ENCODE measurements at places on chromosomes 5 and 9.

GRCh38 chr9:91120200-91120599 is 241.5 kb downstream of the AUH start:
- no peak for DNase-seq

DNA sequence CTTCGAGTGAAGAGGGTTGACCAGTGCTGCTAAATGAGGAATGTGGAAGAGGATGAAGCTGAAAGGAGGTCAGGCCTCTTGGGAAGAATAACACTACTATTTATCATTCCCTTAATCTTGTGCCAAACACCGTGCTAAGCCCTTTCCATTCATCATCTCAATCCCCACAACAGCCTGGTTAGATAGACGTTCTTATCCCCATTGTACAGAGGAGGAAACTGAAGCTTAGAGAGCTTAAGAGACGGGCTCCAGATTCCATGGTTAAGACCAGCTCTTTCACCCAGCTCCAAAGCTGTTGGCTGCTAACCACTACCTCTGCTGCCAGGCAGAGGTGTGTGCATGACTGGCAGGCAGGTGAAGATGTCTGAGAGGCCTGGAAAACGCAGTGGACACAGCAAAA is 868 bp upstream of the EPB41L4B start:
- no peak for DNase-seq

- DNase-seq: no peak
Measured at GRCh38 chr9:125529589-125530515, 177.2 kb downstream of the MAPKAP1 start.

DNA sequence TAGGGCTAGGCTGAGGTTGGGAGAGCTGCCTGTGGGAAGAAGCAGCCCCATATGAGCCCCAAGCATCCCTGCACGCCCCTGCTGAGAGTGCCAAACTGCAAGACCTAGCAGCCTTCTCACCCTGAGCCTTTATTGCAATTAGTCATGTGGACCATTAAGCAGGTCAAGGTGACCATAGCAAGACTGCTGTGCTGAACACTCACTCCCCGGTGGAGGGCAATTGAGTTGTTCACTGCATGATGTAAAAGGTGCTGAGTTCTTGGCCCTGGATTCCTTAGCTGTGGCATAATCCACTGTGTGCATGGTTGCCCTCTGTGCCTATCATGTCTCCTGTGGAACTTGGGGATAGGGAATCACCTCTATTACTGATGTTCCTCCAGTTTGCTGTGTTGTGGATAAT is 131.1 kb downstream of the FOXD1 start:
- DNase-seq: no peak

DNA sequence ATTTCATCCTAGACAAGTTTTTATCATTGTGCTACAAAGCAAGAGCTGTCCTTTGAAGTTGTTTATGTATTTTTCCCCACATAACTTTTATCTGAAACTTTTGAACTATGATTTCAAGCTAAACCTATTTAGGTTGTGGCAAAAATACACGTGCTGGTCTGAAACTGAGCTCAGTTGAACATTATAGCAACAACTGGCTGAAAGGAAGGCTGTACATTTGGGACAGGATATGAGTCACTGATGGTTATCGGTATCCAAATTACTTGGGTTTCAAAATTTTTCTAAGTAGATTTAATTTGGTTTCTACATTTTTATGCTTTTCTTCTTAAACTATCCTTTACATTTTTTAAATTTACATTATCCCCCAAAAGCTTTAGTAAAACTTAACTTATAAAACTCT is 627.3 kb upstream of the NUDT12 start:
- DNase-seq: no peak

DNA sequence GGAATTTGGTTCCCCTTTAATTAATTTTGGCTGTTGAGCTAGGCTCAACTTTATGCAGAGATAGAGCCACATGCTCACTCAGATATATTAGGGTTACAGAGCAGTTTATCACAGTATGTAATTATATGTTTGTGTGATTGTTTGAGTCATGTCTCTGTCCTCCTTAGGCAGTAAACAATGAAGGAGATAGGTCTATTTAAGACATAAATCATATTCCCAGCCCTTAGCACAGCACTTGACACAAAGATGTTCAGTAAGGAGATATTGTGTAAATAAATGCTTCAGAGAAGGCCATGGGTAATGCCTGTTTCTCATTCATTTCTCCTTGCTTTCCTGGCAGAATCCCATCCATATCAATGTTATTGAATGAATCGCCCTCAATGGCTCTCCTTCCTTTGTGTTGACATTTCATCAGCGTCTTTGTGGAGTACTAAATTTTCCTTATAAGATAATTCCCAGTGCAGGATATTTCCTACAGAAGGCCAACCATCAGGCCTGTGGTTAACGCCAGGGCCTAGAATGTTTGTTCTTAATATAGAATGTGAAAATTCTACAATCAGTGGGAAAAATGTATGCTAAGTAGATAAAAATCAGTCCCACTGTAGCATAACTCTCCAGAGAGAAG is 408.0 kb downstream of the EBF1 start:
- DNase-seq: no peak

DNA sequence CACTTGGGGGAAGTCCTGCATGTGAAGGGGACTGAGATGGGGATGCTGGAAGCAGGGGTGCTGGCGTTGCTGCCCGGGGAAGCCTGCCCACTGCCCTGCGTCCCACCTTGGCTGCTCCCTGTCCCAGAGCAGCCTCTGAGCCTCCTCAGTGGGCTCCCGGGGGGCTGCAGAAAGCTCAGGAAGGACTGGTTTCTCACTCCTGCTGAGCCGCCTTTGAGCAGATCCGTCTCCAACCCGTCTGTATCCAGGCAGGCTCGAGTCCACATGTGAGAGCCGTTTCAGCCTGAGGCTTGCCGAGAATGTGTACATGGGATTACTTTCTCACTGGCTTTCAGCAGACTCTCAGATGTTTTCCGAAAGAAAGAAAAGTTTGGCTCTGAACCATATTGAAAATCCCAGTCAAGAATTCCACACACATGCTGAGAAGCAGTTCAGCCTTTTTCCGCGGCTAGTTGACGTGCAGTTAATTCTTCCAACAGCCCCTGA is 95.3 kb upstream of the COL5A1 start:
- DNase-seq: no peak

GRCh38 chr9:132994410-132995120 is 16.1 kb downstream of the GFI1B start:
- no peak for DNase-seq

DNA sequence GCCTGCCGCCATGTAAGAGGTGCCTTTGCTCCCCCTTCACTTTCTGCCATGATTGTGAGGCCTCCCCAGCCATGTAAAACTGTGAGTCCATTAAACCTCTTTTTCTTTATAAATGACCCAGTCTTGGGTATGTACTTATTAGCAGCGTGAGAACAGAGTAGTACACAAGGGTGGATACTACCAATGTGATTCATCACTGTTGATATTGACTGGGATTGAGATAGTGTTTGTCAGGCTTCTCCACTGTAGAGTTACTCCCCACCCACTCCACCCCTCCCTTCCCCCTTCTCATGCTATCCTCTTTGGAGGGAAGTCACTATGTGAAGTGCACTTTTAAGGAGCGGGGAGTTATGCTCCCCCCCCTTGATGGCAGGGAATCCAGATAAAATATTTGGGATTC is 11.4 kb upstream of the CRHBP start:
- no peak for DNase-seq

GRCh38 chr5:66671305-66671704 is 75.1 kb downstream of the MAST4 start:
- DNase-seq: no peak

DNA sequence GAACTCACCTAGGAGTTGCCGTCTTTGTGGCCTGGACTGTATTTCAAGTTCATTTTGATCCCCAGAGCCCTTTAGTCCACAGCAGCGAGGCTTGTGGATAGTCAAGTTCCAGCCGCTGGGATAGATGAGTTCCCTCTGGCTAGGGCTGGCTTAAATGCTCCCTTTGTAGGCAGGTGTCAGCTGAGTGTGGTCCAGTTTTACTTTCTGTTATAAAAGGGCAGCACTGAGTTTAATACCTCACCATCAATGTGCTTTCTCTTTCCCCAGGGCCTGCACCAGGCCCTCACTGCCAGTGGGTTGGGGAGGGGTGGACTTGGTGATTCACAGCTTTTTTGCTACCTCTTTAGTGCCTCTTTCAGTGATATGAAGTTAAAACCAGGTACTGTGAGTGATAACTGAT is 188.2 kb downstream of the SLCO4C1 start:
- no peak for DNase-seq

DNA sequence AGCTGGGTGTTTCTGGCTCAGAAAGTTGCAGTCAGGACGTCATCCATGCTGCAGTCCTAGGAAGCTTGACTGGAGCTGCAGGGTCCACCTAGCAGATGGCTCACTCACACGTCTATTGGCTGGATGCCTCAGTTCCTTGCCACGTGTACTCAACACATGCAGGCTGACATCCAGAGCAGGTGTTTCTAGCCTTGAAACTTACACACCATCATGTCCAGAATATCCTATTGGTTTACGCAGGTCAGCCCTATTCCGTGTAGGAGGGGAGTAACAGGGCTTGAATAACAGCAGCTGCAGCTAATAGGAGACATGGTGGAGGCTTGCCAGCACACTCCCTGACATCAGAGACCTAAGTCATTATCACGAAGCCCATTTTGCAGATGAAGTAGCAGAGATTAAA is 473.5 kb downstream of the ACTL7B start:
- no peak for DNase-seq

DNA sequence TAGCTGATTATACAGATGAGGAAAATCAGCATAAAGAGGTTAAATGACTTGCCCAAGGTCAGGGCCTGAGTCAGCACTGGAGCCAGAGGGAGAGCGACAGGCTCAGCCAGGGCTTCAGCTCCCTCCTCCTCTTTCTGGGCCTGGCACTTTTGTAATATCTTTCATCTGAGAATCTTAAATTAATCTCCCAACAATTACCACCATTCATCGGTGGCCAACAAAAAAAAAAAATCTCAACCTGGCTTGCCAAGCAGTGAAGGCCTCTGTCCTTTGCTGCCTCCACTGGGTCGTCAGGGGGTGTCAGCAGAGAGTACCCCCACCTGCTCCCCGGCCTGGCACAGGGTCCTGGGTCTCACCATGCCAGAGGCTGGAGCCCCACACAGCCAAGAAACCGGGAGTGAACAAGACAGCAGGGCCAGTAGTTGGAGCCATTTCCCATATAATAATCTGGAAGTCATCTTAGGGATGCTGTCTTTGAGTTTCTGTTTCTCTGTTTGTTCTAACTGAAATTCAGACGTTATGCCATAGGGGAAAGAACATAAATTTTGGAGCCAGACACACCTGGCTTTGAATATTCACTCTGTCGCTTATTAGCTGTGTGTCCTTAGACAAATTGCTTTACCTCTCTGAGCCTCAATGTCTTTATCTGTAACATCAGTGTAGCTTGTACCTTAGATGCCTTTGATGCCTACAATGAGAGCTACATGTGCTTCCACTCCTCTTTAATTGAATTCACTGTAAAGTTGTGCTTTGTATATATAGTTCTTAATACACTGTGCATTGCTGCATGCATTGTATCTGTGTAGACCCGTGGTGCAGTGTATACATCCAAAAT is 299.9 kb upstream of the MSX2 start:
- no peak for DNase-seq

DNA sequence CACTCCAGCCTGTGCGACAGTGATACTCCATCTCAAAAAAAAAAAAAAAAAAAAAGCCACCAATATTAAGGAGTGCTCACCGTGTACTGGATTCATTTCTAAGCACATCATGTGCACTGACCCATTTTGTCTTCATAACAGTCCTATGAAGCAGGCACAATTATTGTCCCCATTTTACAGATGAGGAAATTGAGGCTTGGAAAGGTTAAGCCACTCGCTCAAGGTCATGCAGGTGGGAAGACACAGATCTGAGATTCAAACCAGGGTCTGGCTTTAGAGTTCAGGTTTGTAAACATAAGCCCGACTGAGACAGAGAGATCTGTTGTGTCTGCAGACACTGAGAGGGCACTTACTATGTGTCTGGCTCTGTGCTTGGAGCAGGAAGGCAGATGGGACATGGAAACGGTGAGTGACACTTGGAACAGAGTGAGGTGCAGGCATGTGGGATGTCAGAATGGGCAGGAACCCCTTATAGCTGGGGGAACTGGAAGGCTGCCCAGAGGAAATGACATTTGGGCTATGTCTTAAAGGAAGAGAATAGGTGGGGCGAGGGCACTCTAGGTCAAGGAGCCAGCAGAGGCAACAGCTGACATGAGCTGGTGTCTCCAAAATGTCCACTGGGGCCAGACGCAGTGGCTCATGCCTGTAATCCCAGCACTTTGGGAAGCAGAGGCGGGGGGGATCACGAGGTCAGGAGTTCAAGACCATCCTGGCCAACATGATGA is 69.9 kb downstream of the STK10 start:
- DNase-seq: no peak

- no peak for DNase-seq
Measured at GRCh38 chr9:86764671-86765343, 182.5 kb downstream of the GAS1 start.

GRCh38 chr9:70177121-70177520 is 81.7 kb upstream of the SMC5 start:
- DNase-seq: no peak

- no peak for DNase-seq
Measured at GRCh38 chr9:105299190-105299854, 54.9 kb downstream of the SLC44A1 start.

- no peak for DNase-seq
Measured at GRCh38 chr5:4207486-4207885, 611.9 kb downstream of the IRX1 start.

GRCh38 chr9:78351816-78352215 is 54.9 kb downstream of the PSAT1 start:
- DNase-seq: no peak

DNA sequence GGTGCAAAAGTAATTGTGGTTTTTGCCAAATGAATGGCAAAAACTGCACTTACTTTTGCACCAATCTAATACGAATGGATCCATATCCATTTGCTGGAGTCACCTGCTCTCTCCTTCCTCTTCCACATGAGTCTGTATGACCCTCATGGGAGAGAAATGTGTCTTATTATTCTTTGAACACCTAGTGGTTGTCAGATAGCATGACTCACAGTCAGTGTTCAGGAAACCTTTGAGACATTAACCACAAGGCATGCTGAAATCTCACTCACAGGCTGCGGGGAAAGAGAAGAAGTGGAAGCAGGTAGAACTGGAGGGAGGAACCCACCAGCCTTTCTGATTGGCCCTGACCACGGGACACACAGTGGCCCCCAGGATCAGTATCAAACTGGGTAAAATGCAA is 222.8 kb upstream of the KLF4 start:
- DNase-seq: no peak

DNA sequence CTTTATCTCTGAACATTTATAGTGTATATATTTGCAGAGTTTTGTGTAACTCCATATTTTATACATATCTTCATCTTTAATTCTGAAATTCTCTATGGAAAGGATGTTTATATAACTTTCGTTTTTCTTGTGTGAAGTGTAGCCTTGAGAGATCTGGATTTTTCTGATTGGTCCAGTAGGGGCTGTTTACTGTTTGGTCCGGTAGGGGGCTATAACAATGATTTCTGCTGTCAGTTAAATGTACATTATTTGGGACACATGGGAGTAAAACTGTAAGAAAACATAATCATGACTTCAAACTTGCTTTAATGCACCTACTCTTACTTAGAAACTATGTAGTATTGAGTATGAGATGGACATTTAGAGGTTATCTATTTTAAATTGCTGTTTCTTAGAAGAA is 527.1 kb upstream of the ARRDC3 start:
- DNase-seq: no peak

All from effector CD4-positive, alpha-beta T cell (primary cell).